ENCODE measurements at places on chromosomes 12 and 14. TPM values are rescaled to one million over a fixed set of nuclear protein-coding genes. Genes with fewer than 3 reads are reported as not detected.

- no peak for DNase-seq
These were observed 1.9 kb downstream of the SYT1 start for GRCh38 chr12:78866518-78866917.

- DNase-seq: no peak
These were observed 12.1 kb downstream of the ADCK1 start for GRCh38 chr14:77812028-77812427.

GRCh38 chr14:66273261-66273832 is 212.8 kb upstream of the CCDC196 start:
- DNase-seq: no peak

GRCh38 chr12:118098911-118099671 is 4.7 kb downstream of the VSIG10 start:
- DNase-seq: no peak

- DNase-seq: no peak
These were observed 120.1 kb downstream of the AACS start for GRCh38 chr12:125185311-125185739.

SRRM4 gene
- total RNA-seq: not detected

RNASE4 gene
- 3.3 TPM for total RNA-seq
